ENCODE measurements at places on chromosomes 4 and X. TPM values are rescaled to one million over a fixed set of nuclear protein-coding genes. Genes with fewer than 3 reads are reported as not detected.

DNA sequence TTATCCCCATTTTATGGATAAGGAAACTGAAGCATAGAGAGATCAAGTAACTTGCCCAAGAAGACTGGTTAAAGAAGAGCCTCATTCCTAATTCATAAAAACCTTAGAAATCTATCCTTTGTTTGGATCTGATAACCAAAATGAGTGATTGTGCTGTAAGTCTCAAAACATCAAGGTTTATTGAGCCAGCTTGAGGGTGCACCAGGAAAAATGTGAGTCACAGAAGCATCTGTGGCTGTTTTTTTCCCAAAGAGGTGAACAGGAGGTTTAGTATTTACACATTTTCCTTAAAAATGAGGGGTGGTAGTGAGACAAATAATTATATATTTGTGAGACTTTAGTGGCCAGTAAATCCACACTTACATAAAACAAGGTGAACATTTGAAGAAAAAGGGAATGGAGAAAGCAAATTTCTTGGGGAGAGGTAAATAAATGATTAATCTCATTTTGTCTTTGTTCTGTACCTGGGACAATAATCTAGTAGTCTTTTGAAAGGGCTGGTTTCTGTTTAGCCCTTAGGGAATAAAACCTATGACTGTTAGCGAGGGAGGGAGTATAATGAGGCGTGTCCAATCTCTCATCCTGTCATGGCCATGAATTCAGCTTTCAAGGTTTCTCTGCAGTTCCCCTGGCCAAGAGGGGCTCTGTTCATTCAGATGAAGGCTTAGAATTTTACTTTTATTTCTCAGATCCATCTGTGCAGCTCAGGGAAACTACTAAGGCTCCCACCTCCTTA lies 12.2 kb upstream of the FMR1 start:
- H3K4me1 ChIP-seq = no peaks in the 10 kb centered on the region
- no peak for DNase-seq
- no peak overlapping the region for H3K4me3 ChIP-seq
- no peak overlapping the region for H3K27ac ChIP-seq
- H3K27me3 ChIP-seq = no peaks in the 10 kb centered on the region

DNA sequence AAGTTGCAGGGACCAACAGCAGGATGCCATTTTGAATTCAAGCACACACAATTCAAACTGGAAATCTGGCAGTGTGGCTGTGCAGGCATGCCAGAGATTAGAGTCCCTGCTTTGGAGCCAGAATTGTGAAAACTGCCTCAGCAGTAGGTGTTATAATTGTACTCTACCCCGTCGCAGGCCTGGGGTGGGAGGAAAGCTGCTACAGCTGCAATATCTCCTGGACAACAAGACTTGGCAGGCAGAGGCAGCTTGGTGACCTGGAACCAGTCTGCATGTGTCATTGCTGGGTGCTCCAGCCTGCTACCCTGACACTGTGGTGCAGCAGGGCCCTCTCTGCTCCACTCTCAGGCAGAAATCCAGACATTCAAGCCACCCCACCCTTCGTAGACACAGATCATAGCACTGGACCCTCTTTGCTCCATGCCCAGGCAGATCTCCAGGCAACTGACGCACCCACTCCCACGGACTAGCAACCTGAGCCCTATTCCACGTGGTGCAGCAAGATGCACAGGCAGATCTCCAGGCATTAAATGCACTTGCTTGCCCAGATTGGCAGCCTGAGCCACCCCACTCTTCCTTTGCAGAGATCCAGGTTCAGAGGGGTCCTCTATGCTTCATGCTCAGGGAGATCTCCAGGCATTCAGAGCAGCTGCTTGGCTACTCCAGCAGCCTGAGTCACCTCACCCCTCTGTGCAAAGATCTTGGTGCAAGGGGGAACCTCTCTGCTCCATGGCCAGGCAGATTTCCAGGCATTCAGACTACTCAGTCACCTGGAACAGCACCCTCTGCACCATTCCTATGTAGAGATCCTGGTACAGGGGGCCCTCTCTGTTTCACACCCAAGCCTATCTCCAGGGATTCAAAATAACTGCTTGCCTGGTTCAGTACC lies 140.5 kb downstream of the LRBA start:
- DNase-seq = no peak
- no peaks in the 10 kb centered on the region for H3K27me3 ChIP-seq

DMRTC1 gene
- 0.28 TPM for total RNA-seq

SMIM9 gene
- total RNA-seq = not detected

- H3K27me3 ChIP-seq = no peaks in the 10 kb centered on the region
- no peaks in the 10 kb centered on the region for H3K4me1 ChIP-seq
- H3K4me3 ChIP-seq = no peak overlapping the region
Measured at GRCh38 chrX:1306909-1307625, 29.5 kb upstream of the IL3RA start.

GRCh38 chr4:1488357-1488756 lies 82.1 kb upstream of the NKX1-1 start:
- H3K4me3 ChIP-seq = no peak overlapping the region
- H3K27me3 ChIP-seq = peaks cover 13% of the 10 kb centered on the region
- no peaks in the 10 kb centered on the region for H3K4me1 ChIP-seq
- DNase-seq = peak; percentile 13
- H3K27ac ChIP-seq = no peak overlapping the region
- no peaks in the 10 kb centered on the region for H3K36me3 ChIP-seq

FGF5 gene
- not detected for total RNA-seq

DNA sequence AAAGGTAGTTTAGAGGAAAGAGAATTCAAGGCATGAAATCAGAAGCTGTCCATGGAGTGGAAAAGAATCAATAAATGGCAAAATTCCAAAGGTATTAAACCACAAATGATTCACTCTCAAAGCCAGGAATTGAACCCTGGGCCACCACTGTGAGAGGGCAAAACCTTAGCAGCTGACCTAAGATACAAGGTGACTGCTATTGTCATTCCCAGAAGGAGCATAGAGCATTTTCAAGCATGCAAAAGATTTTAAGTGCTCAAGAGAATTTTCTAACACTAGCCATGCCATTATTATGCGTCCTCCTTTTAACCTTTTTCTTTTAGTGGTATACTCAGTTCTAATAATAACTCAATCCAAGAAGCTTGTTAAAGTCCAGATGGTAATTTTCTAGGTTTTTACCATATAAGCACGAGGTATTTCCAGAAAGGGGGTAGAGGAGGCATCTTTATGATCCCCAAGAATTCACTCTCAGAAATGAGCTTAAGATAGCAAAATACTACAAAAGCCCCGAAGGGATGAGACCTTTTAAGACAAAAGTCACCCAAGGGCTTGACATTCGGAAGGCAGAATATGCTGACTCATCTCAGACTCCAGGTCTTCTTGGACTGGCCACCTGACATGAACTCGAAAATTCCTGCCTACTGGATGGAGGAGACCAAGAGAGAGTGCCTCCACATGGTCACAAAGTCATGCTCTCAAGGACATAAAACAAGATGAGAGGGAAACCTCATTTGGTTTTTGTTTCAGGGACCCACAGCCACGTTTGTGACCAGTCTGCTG lies 13.8 kb upstream of the PAGE5 start:
- H3K27ac ChIP-seq = no peak overlapping the region
- H3K4me3 ChIP-seq = no peak overlapping the region
- no peaks in the 10 kb centered on the region for H3K4me1 ChIP-seq
- DNase-seq = no peak
- H3K36me3 ChIP-seq = no peaks in the 10 kb centered on the region

F9 gene
- not detected for total RNA-seq

ZBTB49 gene
- 9.7 TPM for total RNA-seq

GRCh38 chrX:45240301-45240700 lies 39.6 kb upstream of the DIPK2B start:
- H3K27ac ChIP-seq = no peak overlapping the region
- H3K27me3 ChIP-seq = no peaks in the 10 kb centered on the region
- DNase-seq = no peak
- no peak overlapping the region for H3K4me3 ChIP-seq
- H3K4me1 ChIP-seq = no peaks in the 10 kb centered on the region

DNA sequence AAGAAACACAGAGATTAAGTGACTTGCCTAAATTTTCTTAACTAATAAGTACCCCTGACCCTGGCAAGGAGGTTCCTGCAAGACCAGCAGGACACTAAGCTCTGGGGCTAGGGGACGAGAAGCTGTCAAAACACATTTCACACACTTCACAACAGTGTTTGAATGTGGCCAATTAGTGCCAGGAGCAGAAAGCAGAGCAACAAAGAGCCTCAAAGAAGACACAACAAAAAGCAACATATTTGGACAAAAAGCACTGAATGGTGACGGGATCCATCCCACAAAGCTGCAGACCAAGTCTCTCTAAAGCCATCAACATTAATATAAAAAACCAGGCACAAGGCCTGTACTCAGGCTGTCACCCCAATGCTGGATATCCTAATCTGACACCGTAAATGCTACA lies 361.9 kb upstream of the RASGEF1B start:
- no peak for DNase-seq
- no peak overlapping the region for H3K27ac ChIP-seq
- no peaks in the 10 kb centered on the region for H3K36me3 ChIP-seq

- no peak overlapping the region for H3K27ac ChIP-seq
- H3K4me3 ChIP-seq = no peak overlapping the region
- no peaks in the 10 kb centered on the region for H3K36me3 ChIP-seq
- no peak for DNase-seq
- H3K27me3 ChIP-seq = peaks cover 5% of the 10 kb centered on the region
- no peaks in the 10 kb centered on the region for H3K4me1 ChIP-seq
Measured at GRCh38 chr4:105483840-105484239, 10.0 kb upstream of the PPA2 start.

DNA sequence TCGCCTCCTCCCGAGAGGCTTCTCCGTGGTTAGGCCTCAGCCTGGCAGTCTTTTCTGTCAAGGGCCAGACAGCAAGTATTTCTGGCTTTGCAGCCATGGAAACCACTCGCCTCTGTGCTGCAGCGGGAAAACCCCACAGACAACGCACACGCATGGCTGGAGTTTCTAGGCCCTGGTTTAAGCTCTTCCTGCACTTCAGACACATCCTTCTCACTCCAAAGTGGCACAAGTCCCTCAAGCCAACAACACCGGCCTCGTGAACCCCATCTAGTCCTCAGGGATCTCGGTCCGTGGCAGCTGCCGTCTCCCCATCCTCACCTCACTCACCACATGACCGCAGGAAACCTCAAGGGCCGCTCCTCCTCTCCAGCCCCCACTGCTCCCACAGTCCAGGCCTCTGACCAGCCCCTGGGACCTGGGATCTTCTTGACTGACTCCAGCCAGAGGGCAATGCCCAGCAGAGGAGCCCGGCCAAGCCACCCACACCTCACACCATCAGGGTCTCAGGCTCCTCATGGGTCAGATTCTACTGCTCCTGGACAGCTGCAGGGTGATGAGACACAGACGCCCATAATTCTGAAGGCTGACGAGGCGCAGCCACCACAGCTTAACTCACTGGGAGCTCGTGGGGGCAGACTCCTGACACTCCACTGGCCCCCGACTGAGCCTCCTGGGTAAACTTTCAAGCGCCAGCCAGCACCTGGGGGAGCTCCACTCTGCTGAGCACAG lies 21.7 kb downstream of the LETM1 start:
- no peak overlapping the region for H3K4me3 ChIP-seq
- no peak for DNase-seq
- peaks cover 22% of the 10 kb centered on the region for H3K36me3 ChIP-seq

DNA sequence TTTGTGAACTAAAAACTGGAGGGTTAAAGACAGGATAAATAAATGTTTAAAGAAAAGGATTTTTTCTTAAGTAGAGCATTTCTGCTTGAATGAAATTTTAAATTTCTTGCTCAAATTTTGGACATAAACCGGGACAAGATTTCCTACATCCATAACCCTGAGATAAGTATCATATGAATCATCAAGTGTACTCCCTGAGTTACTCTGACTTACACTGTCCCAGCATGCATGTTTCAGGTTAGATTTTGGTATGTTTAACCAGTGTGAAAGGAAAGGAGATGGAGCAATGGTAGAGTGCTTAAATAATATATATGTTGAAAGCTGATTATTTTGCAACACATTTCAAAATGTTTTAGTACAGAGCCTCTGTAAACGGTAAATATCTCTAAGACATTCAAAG lies 175.2 kb downstream of the ADGRL3 start:
- no peak overlapping the region for H3K4me3 ChIP-seq
- no peaks in the 10 kb centered on the region for H3K27me3 ChIP-seq
- no peaks in the 10 kb centered on the region for H3K4me1 ChIP-seq
- no peaks in the 10 kb centered on the region for H3K36me3 ChIP-seq

SSX4 gene
- not detected for total RNA-seq

CT45A7 gene
- not detected for total RNA-seq

FGFBP1 gene
- total RNA-seq = not detected

GRCh38 chr4:156547891-156548290 lies 423.7 kb downstream of the PDGFC start:
- no peaks in the 10 kb centered on the region for H3K36me3 ChIP-seq
- no peaks in the 10 kb centered on the region for H3K27me3 ChIP-seq
- H3K4me1 ChIP-seq = no peaks in the 10 kb centered on the region
- no peak overlapping the region for H3K27ac ChIP-seq

DNA sequence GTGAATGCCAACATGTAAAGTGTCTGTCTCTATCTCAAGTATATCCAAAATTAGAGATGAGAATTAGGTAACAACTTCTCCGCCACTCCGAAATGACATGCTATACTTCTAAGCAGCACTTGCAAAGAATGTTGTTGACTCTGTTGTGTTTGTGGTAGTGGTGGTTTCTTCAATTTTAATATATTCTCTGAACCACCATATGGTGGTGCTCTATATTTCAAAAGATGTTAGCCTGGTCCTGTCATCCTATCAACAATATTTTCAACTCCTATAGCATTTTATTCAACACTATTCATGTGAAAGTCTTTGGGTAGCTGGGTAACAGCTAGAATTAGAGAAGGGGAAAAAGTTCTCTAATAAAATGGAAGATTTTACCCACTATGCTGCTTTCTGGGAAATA lies 1622.8 kb upstream of the IGFBP7 start:
- no peak for DNase-seq
- no peak overlapping the region for H3K27ac ChIP-seq
- no peaks in the 10 kb centered on the region for H3K27me3 ChIP-seq
- no peak overlapping the region for H3K4me3 ChIP-seq
- H3K36me3 ChIP-seq = no peaks in the 10 kb centered on the region

PGM2 gene
- total RNA-seq = 42.2 TPM

DNA sequence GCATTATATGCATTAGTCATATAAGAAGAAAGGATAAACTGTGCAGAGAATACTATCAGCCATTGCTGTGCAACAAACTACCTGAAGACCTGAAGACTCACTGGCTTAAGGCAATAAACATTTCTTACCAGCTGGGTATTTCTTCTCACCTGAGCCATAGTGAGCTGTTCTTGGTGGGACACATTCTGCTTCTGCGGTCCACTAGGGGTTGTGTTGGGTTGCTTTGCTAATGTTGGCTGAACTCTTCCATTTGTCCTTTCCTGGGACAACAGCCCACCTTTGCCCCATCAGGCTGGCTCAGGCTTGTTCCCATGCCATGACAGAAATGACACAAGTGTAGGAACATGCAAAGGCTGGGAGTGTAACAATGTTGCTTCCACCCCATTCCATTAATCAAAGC lies 388.6 kb downstream of the PCDH7 start:
- no peaks in the 10 kb centered on the region for H3K36me3 ChIP-seq
- H3K4me1 ChIP-seq = no peaks in the 10 kb centered on the region
- no peak for DNase-seq
- no peak overlapping the region for H3K4me3 ChIP-seq
- H3K27me3 ChIP-seq = no peaks in the 10 kb centered on the region
